Renal cortical epithelial cell (primary cell): ENCODE measurements at places on chromosomes 1 and 21.

DNA sequence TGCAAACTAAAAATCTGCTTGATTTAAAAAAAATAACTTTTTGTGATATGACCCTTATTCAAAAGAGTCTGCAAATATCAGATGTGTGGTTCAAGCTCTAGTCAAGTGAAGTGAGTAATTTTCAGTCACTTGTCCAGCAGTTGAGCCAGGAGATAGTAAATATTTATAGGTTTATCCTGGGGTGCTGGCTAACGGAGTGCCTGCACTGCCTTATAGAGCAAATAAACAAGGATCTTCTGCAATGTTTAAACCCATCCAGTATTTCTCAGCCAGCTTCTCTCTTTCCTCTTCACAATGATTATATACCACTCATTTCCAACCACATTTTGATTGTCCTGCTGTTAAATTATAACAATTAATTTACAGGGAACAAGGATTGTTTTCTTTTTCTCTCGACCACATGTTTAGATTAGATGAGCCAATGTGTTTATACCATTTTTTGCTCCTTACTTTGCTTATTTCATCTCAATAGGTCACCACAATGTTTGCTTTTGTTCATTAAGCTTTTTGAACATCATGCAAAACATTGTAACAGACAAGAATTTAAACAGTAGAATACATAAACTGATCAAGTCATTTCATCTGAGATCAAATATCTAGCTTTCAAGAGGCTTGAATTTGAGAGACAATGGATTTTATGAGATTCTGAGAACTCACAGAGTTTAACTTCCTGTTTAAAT lies 60.3 kb upstream of the GREM2 start:
- no peak for DNase-seq

- DNase-seq = no peak
Measured at GRCh38 chr1:207884266-207885029, 26.5 kb downstream of the CD34 start.

DNA sequence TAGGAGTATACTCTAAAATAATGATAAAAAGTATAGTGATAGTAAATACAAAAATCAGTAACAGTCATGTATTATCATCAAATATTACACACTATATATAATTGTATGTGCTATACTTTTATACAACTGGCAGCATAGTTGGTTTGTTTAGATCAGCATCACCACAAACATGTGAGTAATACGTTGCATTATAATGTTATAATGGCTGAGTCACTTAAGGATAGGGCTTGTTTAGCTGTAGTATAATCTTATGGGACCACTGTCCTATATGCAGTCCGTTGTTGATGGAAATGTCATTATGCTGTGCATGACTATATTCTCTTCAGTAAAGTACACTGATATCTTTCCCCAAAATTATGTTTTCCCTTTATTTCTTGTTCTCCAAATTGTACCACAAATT lies 92.8 kb downstream of the LYPLAL1 start:
- no peak for DNase-seq

DNA sequence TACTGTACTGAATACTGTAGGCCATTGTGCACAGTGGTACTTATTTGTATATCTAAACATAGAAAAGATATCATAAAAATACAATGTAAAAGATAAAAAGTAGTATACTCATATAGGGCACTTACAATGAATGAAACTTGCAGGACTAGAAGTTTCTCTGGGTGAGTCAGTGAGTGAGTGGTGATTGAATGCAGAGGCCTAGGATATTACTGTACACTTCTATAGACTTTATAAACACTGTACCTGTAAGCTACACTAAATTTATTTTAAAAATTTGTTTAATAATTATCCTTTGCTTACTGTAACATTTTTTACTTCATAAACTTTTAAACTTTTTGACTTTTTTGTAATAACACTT lies 82.5 kb downstream of the FGGY start:
- DNase-seq = no peak

DNA sequence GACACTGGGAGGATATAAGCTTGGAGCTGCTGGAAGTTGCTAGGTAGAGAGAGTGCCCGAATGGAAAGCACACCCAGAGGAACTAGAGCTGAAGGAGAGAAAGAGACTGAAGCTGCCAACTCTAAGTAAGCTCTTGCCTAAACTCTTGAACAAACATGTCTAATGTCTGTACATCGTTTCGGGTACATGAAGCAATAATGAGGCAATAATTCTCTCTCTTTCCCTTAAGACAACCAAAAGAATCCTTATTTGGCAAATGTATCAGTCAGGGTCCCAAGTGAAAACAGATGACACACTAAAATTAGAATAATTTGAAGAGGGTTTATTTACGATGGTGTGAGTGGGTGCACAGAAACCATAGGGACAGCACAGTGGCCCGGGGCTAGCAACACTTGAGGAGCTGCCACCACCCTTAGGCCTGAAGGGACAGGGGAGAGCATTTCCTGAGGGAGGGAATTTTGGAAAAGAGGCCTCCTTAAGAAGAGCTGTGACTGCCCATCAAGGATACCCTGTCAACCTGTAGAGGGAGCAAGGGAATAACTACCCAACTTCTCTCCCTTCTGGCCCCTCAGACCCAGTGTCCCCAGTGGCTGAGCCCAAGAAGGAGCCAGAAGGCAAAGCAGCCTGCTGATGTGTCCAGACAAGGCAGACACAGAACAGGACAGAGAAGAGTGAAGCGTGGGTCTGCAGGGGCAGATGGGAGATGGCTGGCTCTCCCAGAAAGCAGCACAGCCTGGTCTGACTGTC lies 36.1 kb upstream of the KHDRBS1 start:
- peak; percentile 33 for DNase-seq

GRCh38 chr1:186307445-186307844 lies 67.6 kb downstream of the TPR start:
- no peak for DNase-seq

DNA sequence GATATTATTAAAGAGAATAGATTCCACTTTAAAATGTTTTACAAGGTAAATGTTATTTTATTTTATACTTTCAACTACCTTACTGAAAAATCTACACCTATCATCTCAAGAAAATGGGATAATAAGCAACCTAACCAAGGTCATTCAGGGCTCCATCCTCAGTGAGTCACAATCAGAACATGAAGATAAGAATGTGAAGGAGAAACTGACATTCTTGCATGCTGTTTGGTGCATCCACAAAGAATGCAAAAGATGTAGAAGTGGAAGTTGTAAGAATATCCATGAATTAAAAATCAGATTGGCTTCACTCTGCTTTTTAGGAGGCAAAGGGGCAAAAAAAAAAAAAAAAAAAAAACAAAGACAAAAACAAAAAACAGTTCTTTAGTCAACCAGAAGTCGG lies 6.5 kb downstream of the WARS2 start:
- peak; percentile 61 for DNase-seq

GRCh38 chr1:241647658-241648057 lies 4.4 kb upstream of the WDR64 start:
- DNase-seq = no peak

GRCh38 chr1:159880430-159880829 lies 18.0 kb upstream of the VSIG8 start:
- DNase-seq = no peak

- DNase-seq = no peak
Measured at GRCh38 chr1:164337394-164337793, 221.6 kb upstream of the PBX1 start.

- DNase-seq = peak; percentile 98
Measured at GRCh38 chr1:60265560-60266535, 192.3 kb upstream of the C1orf87 start.

- no peak for DNase-seq
Measured at GRCh38 chr1:170721621-170722020, 57.7 kb downstream of the PRRX1 start.

DNA sequence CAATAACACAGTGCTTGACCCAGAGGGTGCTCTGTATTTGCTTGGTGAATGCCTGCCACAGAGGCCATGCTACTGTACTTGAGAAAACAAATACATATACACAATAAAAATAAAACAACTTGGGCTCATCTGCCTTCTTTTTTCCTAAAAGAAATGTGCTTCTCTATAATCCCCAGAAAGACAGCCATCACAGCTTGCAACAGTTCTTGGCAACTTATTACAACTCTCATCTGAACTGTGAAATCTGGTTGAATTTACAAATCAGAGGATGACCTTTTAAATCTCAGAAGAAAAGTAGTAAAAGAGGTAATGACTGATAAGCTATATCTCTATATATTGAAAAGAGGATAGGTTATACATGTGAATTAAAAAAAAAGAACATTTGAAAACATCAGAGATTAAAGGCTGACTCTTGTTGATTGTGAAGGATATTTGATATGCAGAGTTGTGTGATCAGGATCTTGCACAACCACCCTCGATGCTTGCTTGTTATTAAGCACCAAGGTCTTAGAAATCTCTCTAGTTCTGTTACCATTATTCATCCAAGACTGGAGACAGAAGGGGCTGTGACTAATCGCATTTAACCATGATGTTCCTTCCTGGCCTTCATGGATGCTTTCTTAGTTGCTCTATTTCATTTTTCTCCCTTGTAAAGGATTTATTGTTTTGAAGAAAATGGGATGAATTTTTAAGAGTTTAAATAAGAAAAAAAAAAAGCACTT lies 213.4 kb downstream of the APP start:
- DNase-seq = peak; percentile 77

- DNase-seq = peak; percentile 20
Measured at GRCh38 chr1:61636814-61637213, 88.1 kb downstream of the TM2D1 start.

DNA sequence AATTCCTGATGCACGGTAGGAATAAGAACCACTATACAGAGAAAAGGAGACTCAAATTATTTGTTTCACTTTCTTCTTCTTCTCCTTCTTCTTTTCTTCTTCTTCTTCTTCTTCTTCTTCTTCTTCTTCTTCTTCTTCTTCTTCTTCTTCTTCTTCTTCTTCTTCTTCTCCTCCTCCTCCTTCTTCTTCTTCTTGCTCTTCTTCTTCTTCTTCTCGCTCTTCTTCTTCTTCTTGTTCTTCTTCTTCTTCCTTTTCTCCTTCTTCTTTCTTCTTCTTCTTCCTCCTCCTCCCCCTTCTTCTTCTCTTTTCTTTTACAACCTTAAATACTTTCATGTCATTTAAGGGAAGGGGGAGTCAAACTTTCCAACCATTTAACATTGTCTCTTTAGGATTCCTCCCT lies 11.0 kb upstream of the GPR88 start:
- no peak for DNase-seq

- DNase-seq = no peak
Measured at GRCh38 chr1:89383185-89383584, 19.3 kb downstream of the GBP6 start.

- DNase-seq = peak; percentile 40
Measured at GRCh38 chr1:97820470-97821188, 100.2 kb downstream of the DPYD start.

GRCh38 chr1:44848456-44849181 lies 5.6 kb upstream of the PTCH2 start:
- no peak for DNase-seq

- no peak for DNase-seq
Measured at GRCh38 chr1:233998891-233999290, 94.4 kb downstream of the SLC35F3 start.

DNA sequence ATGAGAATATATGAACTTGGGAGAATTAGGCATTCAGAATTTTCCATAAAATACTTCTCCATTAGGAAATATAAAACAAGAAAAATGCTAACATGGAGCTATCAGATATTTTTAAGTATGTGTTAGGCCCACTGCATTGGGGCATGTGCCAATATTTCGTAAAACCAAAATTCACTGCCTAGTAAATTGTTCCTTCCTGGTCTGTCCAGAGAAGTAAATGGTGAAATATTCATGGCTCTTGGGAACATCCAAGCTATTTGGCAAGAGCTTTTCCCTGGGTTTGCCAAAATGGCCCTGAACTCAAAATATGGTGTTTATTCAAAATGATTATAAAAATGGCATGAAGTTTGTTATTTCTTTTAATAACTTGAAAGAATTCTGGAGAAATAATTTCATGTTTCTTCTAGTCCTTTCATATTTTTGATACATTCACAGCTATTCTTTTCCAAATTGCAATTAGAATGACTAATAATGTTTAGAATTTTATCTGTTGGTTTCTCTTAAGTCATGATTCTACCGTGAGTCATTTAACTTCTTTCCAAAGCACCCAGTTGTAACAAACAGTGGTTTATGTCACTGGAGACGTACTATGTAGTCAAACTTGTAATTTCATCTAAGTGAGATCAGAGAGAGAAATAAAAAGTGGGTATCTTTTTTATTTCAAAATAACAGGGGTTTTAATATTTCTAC lies 25.7 kb upstream of the SLC19A2 start:
- peak; percentile 93 for DNase-seq

- no peak for DNase-seq
Measured at GRCh38 chr21:35783721-35784120, 276.6 kb downstream of the SETD4 start.
